ENCODE measurements at places on chromosomes 1 and 21.
A peak's percentile ranks its signal among the peaks of the same experiment; 100 is the strongest.

GRCh38 chr21:28397040-28397439, 595.6 kb downstream of the LTN1 start:
- no peak for DNase-seq

- no peak for DNase-seq
These were observed 77.2 kb downstream of the HS2ST1 start for GRCh38 chr1:86991549-86992186.

- DNase-seq = no peak
These were observed 4.9 kb downstream of the MOB3C start for GRCh38 chr1:46611691-46612221.

- no peak for DNase-seq
These were observed 37.7 kb downstream of the SYCP1 start for GRCh38 chr1:114892194-114892918.

GRCh38 chr1:99919220-99919619, 50.6 kb upstream of the SLC35A3 start:
- no peak for DNase-seq

DNA sequence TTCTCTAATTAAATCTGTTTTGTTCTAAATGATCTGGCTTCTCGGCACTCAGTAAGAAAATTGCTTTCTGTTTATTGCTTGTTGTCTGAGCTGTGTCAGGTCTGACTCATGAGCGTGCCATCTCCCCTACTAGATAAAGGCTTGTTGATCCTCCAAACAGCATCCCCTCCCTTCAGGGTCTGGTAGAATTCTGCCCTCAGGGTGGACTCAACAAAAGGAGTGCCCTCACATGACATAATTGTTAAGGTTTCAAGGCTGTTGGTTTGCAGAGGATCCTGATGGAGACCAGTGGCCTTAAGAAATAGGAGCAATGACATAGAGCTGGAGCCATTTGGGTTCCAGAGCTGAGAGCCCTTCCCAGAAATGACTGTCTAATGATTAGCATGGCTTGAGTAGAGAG, 36.0 kb upstream of the ATP2B4 start:
- DNase-seq = no peak

- DNase-seq = no peak
These were observed 79.3 kb downstream of the LHX4 start for GRCh38 chr1:180309338-180309737.

GRCh38 chr1:84887261-84887934, 5.6 kb downstream of the LPAR3 start:
- DNase-seq = no peak

DNA sequence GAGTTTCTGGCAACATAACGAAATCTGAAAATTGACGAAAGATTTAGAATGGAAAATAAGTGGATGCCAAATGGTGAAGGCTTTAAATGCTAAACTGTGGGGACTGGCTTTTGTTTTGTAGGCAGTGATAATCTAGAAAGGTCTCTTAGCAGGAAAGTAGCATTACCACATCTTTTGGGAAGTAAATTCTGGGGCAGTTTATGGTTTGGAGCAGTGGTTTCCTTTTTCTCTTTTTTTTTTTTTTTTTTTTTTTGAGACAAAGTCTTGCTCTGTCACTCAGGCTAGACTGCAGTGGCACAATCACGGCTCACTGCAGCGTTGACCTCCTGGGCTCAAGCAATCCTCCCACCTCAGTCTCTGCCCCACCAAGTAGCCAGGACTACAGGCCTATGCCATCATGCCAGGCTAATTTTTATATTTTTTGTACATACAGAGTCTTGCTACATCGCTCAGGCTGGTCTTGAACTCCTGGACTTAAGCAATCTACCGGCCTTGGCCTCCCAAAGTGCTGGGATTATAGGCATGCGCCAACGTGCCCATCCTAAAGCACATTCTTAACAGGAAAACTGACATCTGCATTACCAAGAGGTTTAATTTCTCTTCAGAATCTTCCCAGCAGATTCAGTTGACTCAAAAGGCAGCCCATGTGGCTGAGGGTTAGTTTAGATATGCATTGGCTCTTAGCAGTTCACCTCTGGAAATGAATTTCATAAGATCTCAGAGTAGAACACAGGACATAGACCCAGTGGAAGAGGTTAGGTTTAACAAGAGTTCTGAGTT, 32.9 kb downstream of the C21orf91 start:
- no peak for DNase-seq

- no peak for DNase-seq
These were observed 76.3 kb downstream of the ZP4 start for GRCh38 chr1:237814319-237814924.

DNA sequence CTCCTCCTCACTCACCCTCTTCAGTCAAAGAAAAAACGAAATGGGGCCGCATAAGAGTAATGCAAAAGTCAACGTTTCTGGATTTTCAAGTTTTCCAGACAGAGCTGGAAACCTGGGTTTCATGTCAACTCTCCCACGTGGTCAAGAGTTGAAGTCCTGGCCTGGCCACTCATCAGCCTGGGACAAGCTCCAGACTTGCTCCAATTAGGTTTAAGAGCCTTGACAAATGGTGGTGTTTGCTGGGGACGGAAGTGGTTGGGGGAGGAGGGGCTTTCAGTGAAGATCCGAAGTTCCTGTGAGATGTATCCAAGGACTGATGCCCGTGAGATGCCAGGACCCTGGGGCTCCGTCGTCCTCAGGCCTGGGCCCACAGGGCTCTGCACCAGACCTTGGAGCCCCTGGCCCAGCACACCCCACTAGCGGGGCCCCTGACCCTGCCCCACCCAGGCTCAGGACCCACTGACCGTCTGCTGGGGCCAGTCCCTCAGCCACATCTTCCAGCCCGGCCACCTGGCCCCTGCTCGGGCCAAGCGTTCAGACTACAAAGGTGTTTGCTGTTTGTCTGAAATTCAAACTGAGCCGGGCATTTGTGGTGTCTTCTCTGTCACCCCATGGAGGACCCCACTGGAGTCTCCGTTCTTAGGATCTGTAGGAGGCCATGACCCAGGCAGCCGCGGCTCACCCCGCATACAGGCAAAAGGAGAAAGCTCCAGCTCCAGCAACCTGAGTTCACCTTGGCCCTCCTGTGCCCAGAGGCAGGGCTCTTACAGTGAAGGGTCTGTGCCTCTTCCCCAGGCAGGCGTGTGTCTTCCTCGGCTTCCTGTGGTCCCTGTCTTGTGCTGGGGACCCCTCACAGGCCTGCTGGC, 53.3 kb downstream of the SIK1 start:
- DNase-seq = no peak

- no peak for DNase-seq
These were observed 20.8 kb downstream of the PRCC start for GRCh38 chr1:156788136-156788535.

DNA sequence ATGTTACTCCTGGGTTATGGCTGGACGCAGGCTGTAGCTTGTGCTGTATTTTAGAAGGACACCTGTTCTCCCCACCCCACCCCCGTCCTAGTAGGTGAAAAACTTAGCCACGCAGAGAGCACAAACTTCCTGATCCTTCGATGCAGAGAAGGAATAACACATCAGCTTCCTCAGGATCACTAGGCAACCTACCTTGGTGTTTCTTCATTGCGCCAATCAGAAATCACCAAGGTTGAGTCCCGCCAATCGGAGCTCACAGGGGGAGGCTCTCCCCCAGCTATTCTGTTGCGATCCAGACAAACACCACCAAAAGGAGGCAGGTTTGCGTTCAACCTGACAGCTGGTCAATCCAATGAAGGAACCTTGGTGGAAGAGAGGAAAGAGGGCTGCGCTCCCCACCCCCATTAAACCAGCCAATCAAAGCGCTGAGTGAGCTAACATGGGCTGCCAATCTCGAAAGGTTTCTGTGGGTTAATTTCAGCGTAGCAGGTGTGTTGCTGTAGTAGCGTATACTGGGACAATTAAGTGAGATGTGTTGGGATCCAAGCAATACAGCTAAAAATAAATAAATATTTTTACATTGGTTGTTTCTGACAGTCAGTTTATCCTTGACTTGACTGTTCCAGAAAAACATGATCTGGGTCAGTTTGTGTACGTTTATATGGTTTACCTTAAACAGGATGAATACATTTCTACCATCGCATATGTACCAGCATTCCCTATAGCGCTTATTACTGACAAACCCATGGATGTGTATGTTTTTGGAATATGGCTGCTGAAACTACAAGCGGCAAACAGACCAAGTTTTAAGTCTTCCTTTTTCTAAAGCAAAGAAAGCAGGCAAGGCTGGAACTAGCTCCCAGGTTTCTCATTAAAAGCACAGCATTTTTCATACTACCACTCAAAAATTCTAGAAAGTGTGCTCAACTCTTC, at the start of gene GOLPH3L:
GOLPH3L (minus strand) TSS at position 160 of the 933 bp plus-strand sequence. CDS start 2,316 bp downstream, outside the sequence.
- peak; percentile 47 for DNase-seq

DNA sequence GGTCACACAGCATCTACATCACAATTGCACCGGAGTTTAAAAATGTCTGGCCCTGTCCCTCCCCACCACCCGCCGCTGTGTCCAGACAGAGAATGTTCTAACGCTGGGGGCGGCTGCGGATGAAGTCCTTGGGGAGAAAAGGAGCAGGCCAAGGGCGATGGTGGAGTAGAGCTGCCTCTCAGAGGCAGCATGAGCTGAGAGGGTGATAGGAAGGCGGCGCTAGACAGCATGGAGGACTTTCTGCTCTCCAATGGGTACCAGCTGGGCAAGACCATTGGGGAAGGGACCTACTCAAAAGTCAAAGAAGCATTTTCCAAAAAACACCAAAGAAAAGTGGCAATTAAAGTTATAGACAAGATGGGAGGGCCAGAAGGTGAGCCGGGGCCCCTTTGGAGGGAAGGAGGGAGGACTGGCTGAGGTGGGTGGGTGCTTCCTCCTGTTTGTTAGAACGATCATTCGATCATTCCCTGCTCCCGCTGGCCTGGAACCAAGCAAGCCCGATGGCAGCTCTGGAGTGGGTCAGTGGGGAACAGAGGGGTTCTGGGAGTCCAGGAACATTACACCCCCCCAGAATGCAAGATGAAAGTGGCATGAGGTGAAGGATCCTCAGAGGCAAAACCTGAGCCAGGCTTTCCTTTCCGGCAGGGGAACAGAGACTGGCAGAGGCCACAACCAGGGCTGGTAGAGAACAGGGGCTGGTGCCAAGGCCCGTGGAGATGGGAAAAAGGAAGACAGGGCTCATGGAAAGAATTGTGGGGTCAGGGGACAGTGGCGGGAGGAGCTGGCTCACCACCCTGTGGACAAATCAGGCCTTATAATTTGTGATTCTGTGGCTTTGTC, at the start of the genes FAM229A and TSSK3:
FAM229A (minus strand) TSS at position 12 of the 840 bp plus-strand sequence. CDS start 394 bp downstream, outside the sequence.
TSSK3 (plus strand) TSS at position 66 of the 840 bp plus-strand sequence; CDS start at position 229, 163 bp downstream.
- DNase-seq = no peak

DNA sequence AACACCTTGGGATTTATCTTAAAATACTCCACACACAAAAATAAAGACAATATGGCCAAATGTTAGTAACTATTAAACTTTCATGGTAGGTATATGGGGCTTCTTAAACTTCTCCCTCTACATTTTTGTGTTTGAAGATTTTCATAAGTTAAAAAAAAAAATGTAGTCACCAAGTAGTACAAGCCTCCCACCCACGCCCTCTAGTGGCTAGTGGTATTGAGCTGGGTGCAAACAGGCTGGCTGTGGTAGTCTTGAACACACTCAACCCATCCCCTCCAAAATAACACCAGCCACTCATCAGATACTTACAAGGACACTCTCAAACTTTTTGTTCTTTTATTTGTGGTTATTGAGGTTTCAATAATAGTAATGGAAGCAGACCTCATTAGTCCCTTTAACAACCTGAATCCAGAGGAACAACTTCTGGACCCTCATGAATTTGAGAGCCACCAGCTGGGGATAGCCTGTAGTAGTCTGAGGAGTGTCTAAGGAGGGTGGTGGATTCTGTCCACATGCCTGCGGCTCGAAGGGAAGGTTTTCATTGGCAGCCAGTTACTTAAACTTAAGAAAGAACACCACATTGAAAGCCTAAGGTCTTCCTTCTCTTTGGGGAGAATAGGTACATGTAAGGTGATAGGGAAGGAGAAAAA, 15.6 kb downstream of the RD3 start:
- DNase-seq = no peak

DNA sequence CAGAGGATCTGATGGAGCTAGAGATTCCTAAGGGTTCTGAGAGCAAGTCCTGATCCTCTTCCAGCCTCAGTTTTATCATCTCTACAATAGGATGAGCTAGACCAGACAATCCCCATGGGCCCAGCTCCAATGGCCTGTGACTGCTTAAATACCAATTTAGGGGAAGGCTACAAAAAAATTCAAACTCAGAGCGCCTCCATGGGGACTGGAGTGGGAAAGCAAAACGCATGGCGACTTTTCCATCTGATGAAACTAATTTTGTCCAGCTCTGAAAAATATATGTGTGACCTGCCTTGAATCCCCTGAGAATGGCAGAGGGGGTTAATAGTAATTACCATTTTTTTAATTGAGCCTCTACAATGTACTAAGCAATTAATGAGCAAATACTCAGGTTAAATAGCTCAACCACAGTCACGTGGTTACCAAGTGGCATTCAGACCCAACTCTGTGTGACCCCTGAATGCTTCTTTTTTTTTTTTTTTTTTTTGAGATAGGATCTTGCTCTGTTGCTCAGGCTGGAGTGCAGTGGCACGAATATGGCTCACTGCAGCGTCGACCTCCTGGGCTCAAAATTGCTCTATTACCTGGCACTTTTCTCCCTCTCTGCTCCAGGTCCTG, 8.4 kb downstream of the EXTL1 start:
- DNase-seq = no peak

DNA sequence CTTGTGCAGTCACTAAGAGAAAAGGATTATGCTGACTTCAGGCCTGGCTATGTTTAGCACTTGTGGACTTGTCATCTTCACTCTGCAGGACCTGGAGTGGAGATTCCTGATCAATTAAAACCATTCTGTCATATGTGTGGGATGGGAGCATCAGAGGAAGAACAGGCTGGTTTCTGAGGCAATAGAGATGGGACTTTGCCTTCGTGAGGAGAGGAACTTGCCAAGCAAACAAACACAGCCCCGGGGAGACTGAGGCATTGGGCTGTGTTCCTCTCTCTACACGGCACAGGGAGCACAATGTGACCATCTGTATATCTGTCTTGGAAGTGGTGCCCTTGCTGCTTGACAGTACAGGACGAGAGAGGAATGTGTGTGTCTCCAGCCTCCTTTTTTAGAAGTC, 23.1 kb downstream of the VASH2 start:
- DNase-seq = no peak

GRCh38 chr1:65055747-65056146, 89.4 kb upstream of the JAK1 start:
- no peak for DNase-seq

- no peak for DNase-seq
These were observed 56.2 kb downstream of the RNF187 start for GRCh38 chr1:228543396-228543795.

DNA sequence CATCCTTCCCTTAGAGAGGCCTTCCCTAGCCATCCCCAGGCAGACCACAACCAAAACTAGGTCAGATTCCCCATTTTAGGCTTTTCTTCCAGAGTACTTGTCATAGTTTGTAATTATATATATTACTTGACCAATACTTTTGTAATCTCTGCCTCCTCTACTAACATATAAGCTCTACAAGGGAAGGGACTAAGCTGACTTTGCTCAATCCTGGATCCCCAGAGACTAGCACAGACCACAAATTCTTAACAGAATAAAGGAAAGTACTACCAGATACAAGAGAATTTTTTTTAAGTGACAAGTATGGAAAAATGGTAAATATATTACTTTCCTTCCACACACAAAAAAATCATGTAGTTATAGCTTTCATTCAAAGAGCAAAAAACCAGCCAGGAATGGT, 2.0 kb downstream of the ZMYM6 start:
- no peak for DNase-seq
